ENCODE measurements at places on chromosomes 5 and 9.

DNA sequence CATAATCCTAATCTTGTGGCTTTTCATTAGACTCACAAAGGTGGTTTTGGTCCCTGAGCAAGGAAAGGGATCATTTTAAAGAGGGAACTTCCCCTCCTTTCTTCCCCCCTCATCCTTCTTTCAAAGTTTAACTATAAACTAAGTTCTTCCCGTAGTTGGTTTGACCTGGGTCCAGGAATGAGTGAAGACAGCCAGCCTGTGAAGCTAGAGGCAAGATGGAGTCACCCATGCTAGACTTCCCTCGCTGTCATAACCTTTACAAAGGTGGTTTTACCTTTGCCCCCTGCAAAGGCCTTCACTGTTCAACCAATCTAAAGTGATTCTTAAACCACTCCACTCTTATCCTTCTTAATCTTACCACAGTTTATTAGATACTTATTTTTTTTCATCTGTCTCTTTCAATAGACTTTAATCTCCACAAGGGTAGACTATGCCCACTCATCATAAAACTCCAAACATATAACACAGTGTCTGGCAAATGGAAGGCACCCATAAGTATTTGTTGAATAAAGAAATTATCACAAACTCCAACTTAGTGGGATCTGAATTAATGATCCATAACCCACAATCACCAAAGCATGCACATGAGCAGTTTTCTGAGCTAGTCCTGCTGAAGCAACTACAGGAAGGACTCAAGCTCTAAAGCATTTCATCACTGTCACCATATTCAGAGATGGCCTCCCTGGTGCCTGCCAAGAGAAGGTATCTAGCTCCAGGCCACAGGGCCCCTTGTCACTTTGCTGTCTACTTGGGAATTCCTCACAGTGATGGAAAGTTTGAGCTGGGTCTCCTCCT is 369.0 kb downstream of the SPOCK1 start:
- DNase-seq = no peak

- no peak for DNase-seq
Observed at GRCh38 chr5:11851416-11851815, 52.8 kb downstream of the CTNND2 start.

GRCh38 chr5:137221943-137222342 is 277.2 kb downstream of the SPOCK1 start:
- DNase-seq = no peak

DNA sequence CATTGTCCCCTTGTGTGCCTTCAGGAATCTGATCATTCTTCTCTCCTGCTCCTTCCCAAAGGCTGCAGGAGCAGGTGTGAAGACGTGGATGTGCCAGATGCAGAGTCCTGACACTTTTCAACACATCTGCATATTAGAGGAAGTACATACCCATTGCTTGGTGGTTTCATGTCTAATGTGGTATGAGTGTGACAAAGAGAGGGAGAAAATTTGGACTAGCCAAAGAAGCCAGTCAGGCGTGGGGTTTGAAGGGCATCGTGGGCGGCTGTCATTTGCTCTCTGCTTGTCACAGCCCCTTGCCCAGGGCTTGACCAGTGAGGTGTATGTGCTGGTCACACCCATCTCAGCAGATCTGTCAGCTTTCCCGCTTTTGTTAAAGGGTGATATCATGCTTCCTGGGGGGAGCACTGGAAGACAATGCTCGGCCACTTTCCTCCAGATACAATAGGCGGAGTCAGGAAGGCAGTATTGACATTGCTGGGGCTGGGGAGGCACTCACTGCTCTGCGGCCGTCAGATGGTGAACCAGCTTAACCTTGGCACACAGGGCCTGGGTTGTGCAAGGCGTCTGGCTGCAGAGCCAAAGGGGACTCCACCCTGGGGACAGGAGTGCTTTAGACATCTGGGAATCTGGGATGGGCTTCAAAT is 8.6 kb downstream of the TEK start:
- DNase-seq = no peak

DNA sequence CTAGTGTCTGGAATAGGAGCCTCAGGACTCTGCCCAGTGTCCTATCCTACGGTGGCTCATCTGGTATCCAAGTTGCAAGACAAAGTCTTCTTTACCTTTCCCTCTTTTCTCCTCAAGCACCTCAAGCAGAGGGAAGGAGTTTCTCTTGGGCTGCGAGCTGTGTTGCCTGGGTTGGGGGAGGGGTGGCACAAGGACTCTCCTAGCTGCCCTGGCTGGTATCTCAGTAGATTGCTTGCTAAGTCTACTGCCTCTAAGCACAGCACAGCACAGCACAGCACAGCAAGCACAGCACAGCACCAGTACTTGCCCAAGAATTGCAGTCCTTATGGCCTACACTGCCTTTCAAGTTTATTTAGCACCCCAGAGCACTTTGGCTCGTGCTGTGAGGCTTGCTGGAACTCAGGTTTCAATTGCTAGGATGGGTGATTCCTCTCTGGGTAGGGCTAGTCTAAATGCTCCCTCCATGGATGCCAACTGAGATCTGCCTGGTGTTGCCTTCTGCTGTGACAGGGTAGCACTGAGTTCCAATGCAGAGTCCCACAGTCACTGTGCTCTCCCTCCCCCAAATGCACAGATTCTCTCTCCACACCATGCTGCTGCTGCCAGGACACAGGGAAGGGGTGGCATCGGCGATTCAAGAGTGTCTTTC is 213.1 kb upstream of the POU5F2 start:
- no peak for DNase-seq

DNA sequence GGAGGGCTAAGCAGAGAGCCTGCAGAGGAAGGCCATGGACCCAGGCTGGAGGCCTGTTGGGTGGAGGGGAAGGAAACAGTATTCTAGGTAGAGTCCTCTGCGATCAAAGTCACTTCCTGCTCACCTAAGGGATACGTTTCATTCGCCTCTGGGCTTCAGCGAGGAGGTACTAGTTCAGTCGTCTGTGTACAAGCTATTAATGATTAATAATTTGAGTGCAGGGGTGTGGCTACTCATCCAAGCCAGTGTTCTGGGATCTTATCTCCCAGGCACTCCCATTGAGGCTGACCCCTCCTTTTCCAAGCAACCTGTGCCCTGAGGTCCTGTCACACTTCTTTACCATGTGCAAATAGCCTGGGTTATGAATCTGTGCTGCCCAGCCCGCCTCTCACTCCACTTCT is 25.2 kb downstream of the RALGPS1 start:
- no peak for DNase-seq

DNA sequence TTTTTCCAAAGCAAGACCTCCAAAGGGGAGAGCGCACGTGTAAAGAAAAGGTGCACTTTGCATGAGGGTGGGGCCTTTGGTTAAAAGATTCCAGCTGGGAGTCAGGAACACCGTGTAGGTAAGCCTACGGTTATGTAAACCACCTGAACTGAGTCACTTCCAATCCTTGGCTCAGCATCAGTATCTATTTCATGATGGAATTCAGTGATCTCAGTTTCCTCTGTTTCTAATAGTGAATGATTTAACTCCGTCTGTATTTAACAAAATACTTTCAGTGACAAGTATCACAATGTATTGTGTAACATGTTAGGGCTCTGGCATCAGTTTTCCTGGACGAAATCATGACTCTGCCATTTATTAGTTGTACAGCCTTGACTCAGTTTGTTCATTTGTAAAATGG is 1.3 kb upstream of the SVEP1 start:
- DNase-seq = no peak

DNA sequence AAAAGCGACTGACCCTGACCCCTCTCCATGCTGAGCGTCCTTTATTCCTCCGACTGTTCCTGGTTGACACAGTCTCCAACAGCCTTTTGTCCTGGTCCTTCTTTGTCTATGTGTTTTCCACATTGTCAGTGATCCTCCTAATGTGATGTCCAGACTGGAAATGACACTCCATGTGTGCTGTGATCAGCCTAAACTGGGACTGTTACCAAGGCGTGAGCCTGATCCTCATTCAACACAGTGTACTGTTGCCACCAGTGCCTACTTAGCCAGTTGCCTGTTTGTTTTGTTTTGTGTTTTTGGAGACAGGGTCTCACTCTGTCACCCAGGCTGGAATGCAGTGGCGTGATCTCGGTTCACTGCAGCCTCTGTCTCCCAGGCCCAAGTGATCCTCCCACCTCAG is 192.1 kb downstream of the GOLPH3 start:
- no peak for DNase-seq

- peak; percentile 43 for DNase-seq
Observed at GRCh38 chr9:33264003-33264472, 470 bp downstream of the BAG1 start.

DNA sequence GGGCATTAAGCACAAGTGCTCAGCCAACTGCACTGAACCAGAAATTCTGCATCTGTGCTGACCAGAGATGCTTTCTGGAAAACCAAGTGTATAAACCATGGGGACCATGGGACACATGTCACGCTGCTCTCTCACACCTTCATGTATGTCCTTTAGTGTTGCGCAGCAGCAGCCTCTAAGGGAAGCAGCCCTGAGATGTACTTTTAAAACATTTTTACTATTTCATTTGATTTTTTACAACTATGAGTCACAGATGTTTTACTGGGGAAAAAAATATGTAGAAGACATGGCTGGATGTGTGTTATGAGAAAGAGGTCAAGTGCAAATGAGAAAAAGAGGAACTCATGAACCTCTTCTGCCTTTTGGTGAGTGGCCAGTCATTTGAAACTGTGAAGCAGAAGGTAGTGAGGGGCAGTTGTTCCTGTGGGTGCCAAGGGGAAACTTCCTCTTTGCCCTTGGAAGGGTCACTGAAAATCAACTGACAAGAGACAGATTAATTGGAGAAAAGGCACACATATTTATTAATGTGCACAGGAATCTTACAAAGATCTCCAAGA is 31.4 kb upstream of the SYK start:
- DNase-seq = no peak

GRCh38 chr9:119029886-119030285 is 339.3 kb downstream of the BRINP1 start:
- DNase-seq = no peak

DNA sequence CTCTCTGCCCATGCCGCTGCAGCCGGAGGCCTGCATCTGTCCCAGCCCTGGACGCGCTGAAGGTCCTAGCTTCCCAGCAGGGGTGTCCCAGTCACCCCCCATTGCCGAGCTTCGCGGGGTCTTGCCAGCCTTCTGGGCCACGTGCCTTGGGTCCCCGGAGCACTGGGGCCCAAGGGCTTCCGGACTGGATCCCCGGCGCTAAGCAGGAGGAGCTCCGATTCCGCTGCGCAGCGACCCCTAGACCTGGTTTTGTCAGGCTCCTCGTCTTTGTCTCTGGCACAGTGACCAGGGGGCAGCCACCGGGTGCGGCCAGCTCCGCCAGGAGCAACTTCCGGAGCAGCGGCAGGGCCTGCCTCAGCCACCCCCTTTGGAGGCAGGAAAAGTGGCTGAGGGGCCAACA is 3.3 kb upstream of the IRX1 start:
- DNase-seq = no peak

GRCh38 chr9:105475302-105475701 is 27.5 kb downstream of the FSD1L start:
- DNase-seq = no peak

DNA sequence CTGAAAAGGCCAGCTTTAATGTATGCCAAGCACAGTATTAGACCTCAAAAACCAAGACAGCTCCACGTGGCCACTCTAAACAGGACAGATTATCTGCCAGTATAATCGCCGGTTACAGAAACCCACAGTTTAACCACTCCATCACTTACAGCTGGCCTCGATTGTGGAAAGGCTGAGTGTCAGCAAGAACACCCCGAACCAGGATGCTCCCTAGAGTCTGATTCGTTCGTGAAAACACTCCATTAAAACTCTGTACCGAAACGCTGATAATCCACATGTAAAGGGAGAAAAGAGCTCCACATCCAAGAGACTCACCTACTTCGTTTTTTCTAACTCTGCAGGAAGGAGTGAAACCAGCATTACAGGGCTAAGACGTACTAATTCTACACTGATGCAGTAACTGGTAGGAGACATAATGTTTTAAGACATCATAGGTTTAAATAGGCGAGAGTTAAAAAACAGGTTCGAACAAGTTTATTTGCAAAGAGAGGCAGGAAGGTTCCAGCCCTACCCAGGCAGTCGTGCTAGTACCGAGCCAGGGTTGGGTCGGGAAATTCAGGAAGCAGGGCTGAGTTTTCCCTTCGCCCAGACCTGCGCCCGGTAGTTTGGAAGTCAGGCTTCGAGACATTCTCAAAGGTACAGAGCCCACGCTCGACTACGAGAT is 949 bp downstream of the SERINC5 start:
- DNase-seq = no peak

GRCh38 chr5:57276353-57276752 is 102.5 kb downstream of the GPBP1 start:
- DNase-seq = no peak

DNA sequence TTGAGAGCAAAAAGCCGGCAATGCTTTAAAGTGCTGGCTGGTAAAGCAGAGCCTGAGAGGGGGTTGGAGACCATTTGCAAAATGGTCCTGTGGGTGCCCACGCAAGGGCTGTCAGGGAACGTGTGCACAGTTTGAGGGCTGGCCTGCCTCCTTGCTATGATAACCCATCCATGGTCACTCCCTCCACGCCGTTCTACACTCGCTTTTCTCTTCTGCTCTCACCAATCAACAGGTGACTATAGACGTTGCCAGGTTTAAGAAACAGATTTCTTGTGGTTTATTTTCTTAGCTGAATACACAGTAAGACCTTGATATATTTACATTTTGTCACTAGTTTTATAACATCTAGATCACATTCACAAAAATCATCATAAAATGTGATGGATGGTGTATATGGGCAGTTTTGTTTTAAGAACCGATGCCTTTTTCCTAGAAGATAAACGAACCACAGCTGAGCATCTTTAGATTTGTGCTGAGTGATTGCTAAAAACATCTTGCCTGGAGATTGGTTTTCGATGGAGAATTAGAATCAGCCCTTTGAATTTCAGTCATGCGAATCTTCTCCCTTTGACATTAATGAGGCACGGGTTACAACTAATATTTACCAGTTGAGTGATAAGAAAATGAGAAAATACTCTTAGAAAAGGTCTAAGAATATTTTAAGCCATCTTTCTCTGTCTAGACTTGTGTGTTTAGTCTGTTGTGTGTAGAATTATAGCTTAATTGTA is 13.9 kb downstream of the MAP1B start:
- DNase-seq = no peak

DNA sequence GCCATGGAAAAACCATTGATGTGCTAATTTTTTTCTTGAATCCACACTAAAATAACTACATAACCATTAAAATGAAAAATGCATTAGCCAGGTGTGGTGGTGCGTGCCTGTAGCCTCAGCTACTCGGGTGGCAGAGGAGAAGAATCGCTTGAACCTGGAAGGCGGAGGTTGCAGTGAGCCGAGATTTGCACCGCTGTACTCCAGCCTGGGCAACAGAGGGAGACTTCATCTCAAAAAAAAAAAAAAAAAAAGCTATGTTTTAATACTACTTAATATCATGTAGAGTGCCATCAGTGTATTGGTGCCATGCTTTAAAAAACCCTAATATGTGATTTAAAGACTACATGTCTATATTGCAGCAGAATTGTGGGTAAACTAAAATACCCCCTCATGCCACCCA is 58.9 kb downstream of the NDFIP1 start:
- no peak for DNase-seq

DNA sequence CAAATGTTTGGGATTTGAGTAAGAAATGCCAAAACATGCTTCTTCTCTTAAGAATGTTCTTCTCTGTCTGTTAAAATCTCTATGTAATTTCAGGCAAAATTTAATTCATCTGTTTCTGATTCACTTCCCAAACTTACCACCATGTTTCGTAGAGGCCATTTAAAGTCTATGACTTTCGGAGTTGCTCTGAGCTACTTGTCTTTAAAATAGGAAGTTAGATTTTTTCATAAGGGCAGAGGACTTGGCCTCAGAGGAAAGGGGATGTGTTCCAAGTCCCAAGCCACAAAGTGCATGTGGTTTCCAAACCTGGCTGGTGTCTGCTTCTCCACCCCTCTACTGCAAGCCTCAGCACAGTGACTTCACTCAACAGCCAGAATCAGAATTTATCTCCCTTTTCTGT is 111.3 kb upstream of the ADRA1B start:
- DNase-seq = no peak
